Left lung (tissue), 14 donors: ENCODE measurements at places on chromosomes 7 and 10. TPM values are rescaled to one million over a fixed set of nuclear protein-coding genes. Genes with fewer than 3 reads are reported as not detected.

Gene GARIN1A
- 3.2 TPM for polyA plus RNA-seq

Gene EIF5AL1
- polyA plus RNA-seq: 0.96 TPM

DNA sequence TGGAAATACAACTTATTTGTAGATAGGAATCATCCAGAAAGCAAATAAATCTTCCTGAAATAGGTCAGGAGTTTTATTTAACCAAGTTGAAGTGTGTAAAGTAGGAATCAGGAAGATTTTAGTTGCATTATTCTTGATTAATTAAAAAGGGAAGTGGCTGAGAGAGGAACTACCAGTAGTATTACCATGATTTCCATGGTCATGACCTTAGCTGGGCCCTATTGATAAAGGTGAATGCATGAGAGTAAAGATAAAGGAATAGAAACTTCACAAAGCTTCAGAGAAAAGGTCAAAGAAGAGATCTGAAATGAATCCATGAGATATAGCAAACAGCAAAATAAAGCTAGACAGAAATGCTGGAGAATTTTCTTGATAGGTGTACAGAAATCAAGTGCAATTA, 46.2 kb upstream of the DLX6 start:
- DNase-seq: no peak
- H3K4me1 ChIP-seq: no peaks in the 10 kb centered on the region
- no peaks in the 10 kb centered on the region for H3K36me3 ChIP-seq
- no peak overlapping the region for H3K27ac ChIP-seq
- no peaks in the 10 kb centered on the region for H3K27me3 ChIP-seq
- no peak overlapping the region for H3K4me3 ChIP-seq

Gene CLIP2
- polyA plus RNA-seq: 31.6 TPM

GRCh38 chr7:11620406-11621253, 211.4 kb downstream of the THSD7A start:
- no peaks in the 10 kb centered on the region for H3K36me3 ChIP-seq
- no peak overlapping the region for H3K27ac ChIP-seq
- H3K4me1 ChIP-seq: no peaks in the 10 kb centered on the region

DNA sequence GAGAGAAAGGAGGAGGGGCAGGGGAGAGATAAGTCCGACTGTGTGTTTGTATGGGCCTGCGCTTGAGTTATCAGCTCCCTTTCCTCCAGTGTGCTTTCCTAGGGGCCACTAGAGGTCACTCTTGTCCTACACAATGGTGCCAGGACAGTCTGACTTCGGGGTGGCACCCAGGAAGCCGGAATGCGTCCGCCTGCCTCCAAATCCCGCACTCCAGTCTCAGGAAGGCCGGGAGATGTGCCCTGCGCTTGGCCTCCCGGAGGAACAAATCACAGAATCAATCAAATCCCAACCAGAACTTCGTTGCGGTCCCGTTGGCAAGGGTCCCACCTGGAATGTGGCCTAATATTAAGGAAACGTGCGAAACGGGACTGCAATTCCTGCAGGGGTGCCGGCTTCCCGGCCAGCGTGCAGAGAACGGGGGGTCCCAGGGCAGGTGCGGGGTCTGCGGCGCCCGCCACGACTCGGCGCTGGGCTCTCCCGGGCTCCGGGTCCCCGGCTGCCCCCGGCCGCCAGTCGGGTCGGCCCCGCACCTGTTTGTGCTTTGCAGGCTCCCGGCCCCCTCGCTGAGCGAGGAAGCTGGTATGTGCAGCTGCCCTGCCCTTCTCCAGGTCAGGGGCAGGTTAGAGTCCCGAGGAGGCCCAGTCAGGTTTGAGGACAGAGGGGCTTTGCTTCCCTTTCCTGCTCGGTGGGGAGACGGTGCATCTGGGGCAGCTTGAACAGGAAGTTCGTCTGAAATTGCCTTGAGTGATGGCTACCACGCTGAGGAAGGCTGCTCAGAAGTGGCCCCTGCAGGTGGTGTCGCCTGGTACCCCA, 21.0 kb upstream of the HPS1 start:
- H3K27ac ChIP-seq: no peak overlapping the region
- peak overlapping the region; percentile 54 for H3K4me3 ChIP-seq
- DNase-seq: peak; percentile 81

DNA sequence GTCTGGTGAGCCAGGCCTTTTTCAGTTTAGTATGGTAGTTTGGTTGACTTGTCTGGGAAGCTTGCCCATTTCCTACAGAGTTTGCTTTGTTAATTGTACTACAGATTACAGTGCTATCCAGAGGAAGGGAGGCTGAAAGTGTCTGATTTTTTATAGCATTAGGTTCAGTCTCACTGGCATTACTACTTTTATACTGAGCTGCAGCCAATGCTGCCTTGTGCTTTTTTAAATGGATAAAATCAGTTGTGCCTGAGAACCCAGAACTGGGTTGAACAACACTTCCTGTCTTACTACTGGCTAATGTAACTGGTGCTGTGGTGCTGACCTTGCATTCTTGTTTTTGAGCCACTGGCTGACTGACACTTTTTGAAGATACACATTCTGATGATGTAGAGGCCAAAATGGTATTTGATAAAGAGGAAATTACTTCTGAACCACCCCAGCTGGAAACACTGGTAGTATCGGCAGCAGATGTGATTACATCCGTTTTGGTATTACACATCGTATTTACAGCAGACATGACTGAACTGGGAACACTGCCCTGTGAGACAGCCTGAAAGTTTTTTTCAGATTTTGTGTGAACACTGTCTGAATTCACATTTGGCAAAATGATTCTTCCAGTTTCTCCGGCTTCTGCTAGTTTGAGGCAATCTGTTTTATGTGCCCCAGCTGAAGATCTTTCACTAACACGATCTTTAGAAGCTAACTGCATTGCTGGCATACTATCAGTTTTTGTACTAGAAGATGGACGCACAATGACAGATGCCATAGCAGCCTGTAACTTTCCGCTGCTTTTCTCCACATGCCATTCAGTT, 74.1 kb downstream of the NRBF2 start:
- H3K36me3 ChIP-seq: peaks cover 42% of the 10 kb centered on the region
- no peaks in the 10 kb centered on the region for H3K27me3 ChIP-seq
- peak overlapping the region; percentile 55 for H3K27ac ChIP-seq
- no peak overlapping the region for H3K4me3 ChIP-seq
- peaks cover 12% of the 10 kb centered on the region for H3K4me1 ChIP-seq

- peaks cover 3% of the 10 kb centered on the region for H3K27me3 ChIP-seq
- no peak for DNase-seq
Measured at GRCh38 chr7:96085953-96086352, 235.9 kb downstream of the SLC25A13 start.

DNA sequence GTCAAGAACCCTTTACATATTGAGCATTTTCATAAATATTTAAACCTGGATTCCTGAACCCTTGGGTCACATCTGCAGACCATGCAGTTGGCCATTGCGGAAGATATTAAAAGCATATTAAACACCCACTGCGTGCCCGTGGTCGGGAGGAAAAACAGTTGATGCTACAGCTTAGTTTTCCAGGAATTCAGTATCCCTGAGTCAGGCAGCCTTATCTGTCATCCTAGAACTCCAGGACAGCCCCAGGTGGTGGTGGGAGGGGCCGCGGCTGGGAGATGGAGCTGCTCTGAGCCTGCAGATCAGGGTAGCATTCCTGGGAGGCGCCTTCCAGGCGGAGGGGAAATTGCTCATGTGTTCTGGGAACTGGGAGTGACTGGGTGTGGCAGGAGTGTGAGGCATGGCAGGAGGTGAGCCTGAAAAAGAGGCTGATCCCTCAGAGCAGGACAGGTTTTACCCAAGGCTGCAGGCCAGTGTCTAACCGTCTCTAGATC, 222.9 kb upstream of the SH2B2 start:
- H3K27ac ChIP-seq: no peak overlapping the region
- no peaks in the 10 kb centered on the region for H3K27me3 ChIP-seq
- H3K36me3 ChIP-seq: peaks cover 4% of the 10 kb centered on the region

Gene PDK4
- 20.5 TPM for polyA plus RNA-seq

- H3K27ac ChIP-seq: no peak overlapping the region
- H3K27me3 ChIP-seq: no peaks in the 10 kb centered on the region
- no peak for DNase-seq
- H3K4me1 ChIP-seq: peaks cover 5% of the 10 kb centered on the region
- H3K4me3 ChIP-seq: no peak overlapping the region
Measured at GRCh38 chr7:151761231-151761630, 115.7 kb downstream of the PRKAG2 start.

Gene SND1
- 150 TPM for polyA plus RNA-seq

Gene LRRC18
- 2.1 TPM for polyA plus RNA-seq

DNA sequence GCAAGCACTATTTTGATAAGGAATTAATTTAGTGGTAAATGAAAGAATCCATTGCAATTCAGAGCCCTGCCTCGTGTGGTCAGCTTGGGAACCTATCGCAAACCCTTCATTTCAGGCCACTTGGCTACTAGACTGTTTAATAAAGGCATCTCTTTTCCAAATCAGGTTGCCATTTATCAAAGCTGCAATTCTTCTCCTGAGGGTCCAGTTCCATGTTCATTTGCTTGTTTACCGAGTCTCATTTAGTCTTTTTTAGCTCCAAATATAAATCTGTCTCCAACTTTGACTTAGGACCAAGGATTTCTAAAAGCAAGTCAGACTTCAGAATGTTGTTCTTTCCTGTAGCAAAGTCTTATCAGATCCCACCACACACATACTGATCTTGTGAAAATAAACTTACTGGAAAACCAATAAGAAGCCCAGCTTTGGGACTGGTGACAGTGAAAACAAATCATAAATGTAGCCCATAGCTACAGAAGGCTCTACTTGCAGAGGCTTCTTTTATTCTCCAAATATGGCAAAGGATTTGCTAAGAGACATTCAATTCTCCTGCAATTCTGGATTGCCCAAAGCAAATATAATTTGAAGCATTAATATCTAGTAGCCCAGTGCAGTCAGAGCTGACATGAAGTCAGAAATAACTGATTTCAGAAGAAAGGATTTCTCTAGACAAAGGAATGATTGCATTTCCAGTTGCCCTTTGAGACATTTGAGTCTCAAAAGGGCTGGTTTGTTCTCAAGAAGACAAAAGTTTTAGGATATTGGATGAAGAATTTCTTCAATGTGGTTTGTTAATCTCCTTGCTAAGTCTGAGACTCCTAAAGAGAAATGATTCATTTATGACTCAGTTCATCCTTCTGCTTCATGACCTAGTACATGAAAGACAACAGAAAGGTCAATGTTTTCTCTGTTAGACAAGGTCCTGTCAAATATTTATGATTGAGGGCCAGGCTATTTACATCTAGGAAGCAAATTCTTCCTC, 28.0 kb downstream of the PPP1R3C start:
- H3K36me3 ChIP-seq: no peaks in the 10 kb centered on the region
- no peak for DNase-seq
- no peak overlapping the region for H3K4me3 ChIP-seq
- peak overlapping the region; percentile 5 for H3K27ac ChIP-seq

- no peaks in the 10 kb centered on the region for H3K27me3 ChIP-seq
- no peaks in the 10 kb centered on the region for H3K4me1 ChIP-seq
- no peak overlapping the region for H3K27ac ChIP-seq
- no peaks in the 10 kb centered on the region for H3K36me3 ChIP-seq
- DNase-seq: no peak
- no peak overlapping the region for H3K4me3 ChIP-seq
Measured at GRCh38 chr10:102985811-102986210, 67.7 kb downstream of the CNNM2 start.

DNA sequence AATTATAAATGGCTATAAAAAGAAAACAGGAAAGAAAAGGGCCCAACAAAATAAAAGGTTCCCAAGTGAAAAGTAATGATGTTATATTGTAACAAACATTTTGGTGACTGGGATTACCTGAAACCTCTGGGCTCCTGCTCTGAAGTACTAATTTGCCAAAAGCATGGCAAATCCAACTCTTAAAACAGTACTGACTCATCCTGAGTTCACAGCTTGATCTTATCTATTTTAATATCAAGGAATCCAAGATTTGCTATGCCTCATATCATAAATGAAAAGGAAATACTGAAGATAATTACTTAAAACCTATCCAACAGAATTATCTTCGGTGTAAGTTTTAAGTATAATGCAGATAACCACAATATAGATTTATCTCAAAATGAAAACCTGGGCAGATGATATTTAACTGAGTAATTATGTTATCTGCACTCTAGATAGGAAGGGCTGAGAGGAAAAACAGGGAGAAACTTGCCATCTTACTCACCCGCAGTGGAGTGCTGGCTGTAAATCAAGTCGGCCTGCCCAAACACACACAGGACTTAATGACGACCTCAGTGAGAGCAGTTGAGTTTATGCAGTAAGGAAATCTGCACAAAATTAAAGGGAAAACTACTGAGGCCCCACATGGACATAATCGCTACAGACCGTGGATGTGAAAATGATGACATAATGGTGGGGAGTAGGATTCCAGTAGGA, 48.4 kb downstream of the MPP7 start:
- no peaks in the 10 kb centered on the region for H3K4me1 ChIP-seq
- no peaks in the 10 kb centered on the region for H3K36me3 ChIP-seq
- no peak for DNase-seq
- no peak overlapping the region for H3K4me3 ChIP-seq

GRCh38 chr10:118547282-118547681, 48.2 kb downstream of the PRLHR start:
- H3K4me3 ChIP-seq: no peak overlapping the region
- H3K4me1 ChIP-seq: no peaks in the 10 kb centered on the region
- no peak for DNase-seq
- H3K27me3 ChIP-seq: no peaks in the 10 kb centered on the region
- H3K36me3 ChIP-seq: no peaks in the 10 kb centered on the region
- H3K27ac ChIP-seq: no peak overlapping the region

- H3K4me3 ChIP-seq: no peak overlapping the region
- peaks cover 9% of the 10 kb centered on the region for H3K4me1 ChIP-seq
- no peak overlapping the region for H3K27ac ChIP-seq
- no peaks in the 10 kb centered on the region for H3K36me3 ChIP-seq
Measured at GRCh38 chr10:63720676-63721075, 199.5 kb downstream of the REEP3 start.

DNA sequence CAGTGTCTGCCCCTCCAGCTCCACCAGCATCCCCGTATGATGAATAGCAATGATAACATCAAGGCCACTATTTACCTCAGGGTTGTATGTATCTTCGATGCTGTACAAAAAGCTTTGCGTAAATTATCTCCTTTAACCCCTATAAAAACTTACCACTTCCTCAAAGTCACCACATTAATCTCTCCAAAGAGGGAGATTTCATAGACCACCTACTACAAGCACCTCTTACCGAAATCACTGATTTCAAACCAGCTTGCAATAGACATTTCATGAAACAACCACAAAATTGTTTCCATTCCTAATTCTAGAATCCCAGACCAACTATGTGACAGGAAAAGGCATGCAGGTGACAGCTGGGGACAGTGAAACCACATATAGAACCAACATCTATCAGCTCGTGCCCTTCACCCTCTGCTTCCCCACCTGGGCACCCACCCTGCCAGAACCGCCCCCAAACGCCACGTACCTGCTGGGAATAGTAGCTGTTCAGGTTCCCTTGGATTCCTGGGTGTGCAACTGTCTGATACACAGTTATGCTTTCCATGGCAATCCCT, 20.1 kb upstream of the MMP21 start:
- no peaks in the 10 kb centered on the region for H3K27me3 ChIP-seq
- H3K4me1 ChIP-seq: no peaks in the 10 kb centered on the region
- no peak overlapping the region for H3K27ac ChIP-seq
- H3K36me3 ChIP-seq: peaks cover 72% of the 10 kb centered on the region

- peaks cover 32% of the 10 kb centered on the region for H3K4me1 ChIP-seq
- H3K27me3 ChIP-seq: no peaks in the 10 kb centered on the region
- H3K4me3 ChIP-seq: no peak overlapping the region
- no peak for DNase-seq
- H3K36me3 ChIP-seq: peaks cover 16% of the 10 kb centered on the region
- H3K27ac ChIP-seq: peak overlapping the region; percentile 26
Measured at GRCh38 chr10:79129361-79129997, 60.7 kb downstream of the ZMIZ1 start.

Gene COL13A1
- 52.0 TPM for polyA plus RNA-seq
